ENCODE measurements at places on chromosomes 1 and 21.
A peak's percentile ranks its signal among the peaks of the same experiment; 100 is the strongest.

DNA sequence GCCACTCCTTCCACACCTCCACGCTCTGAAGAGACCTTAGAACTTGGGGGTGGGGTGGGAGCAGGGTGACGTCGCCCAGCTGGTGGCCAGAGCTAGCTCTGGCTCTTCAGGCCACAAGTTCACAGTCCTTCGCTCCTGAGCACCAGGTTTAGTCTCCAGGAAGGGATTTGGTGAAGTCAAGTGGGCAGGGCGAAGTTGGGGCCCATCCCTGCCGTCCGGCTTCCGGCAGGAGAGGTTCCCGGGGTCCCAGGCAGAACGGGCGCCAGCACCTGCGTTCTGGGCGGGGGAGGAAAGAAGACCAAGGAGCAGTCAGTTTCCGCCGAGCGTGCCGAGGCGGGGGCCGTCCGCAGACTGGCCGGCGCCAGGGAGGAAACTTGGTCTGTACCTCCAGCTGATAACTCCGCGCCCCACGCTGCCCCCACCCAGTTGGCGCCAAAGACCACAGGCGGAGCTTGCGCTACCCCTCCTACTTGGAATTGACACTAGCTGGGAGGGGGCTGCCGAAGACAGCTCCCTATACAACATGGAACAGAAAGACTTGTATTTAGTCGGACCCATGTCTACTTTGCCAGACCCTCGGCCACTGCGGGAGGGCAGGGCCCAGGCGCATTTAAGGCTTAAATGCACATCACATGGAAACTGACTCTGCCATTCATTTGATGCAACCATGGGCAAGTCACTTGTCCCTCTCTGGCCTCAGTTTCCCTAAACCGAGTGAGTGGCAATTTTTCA is 995 bp downstream of the ID3 start:
- peak; percentile 90 for DNase-seq

- no peak for DNase-seq
These were observed 843.8 kb downstream of the USP25 start for GRCh38 chr21:16573578-16573977.

DNA sequence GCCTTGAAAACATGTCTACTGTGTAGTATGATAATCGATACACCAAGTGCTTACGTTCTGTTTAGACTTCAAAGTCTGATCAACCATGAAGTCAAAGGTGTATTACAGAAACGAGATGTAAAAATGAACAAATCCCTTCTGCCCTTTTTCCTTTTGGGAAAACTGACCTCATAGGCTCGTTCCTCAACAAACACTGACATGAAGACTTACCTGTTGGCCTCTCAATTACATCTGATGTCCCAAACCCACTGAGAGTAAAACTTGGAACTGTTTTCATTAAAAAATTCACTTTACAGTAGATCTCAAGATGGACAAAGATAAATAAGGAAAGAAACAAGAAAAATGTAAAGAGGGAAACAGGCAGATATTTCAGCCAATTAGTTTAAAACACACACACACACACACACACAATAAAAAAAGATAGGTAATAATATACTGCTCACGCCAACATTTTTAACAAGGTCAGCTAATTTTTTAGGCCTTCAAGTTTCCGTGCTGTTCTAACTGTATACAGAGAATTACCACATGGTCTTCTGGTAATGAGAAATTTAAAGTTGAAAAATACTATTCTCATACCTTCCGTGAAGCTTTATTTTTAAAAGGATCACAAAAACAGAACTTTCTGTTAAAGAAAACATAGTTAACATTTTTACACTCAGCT is 2.1 kb downstream of the HMGN1 start:
- no peak for DNase-seq

GRCh38 chr1:200103966-200104583 is 76.6 kb downstream of the NR5A2 start:
- no peak for DNase-seq

DNA sequence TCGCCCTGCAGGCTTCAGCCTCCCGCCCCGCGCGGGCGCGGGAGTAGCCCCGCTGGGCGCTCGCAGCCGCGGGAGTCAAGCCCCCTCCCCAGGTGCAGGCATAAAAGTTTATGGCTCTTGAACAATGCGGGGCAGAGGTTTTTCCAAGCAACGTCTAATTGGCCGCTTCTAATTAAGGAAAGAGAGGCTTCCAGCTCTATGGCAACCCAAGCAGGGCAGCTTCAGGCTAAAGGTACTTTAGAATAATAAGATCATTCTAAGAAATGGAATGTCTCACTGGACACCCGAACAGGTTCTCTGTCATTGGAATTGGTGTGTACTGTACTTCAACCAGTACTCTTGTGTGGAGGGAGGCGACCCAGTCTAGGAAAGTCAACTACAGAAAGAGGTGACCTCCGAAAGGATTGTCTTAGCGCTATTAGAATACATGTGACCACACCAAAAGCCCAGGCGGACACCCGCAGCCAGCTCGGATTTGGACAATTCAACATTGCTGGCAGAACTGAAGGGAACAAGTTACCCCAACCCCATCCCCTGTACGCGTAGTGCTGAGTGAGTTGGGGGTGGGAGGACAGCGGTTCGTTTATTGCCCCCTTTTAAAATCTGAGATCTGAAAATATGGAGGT is 12.5 kb downstream of the NR5A2 start:
- DNase-seq, result no peak

GRCh38 chr1:229617351-229618100 is 8.4 kb downstream of the TAF5L start:
- DNase-seq, result no peak

GRCh38 chr1:213759359-213760181 is 228.2 kb upstream of the PROX1 start:
- no peak for DNase-seq

- no peak for DNase-seq
These were observed 33.6 kb downstream of the CC2D1B start for GRCh38 chr1:52332411-52332810.

GRCh38 chr21:45308194-45309068 is 20.7 kb upstream of the POFUT2 start:
- peak; percentile 92 for DNase-seq

- no peak for DNase-seq
These were observed 14.6 kb downstream of the RPS6KA1 start for GRCh38 chr1:26544126-26544525.

- peak; percentile 27 for DNase-seq
These were observed at the start of gene KIF21B for GRCh38 chr1:201023517-201023902. KIF21B (minus strand) TSS chr1:201023714; CDS start chr1:201023383, 331 bp downstream.

- no peak for DNase-seq
These were observed 8.1 kb downstream of the IL6R start for GRCh38 chr1:154413177-154413783.

DNA sequence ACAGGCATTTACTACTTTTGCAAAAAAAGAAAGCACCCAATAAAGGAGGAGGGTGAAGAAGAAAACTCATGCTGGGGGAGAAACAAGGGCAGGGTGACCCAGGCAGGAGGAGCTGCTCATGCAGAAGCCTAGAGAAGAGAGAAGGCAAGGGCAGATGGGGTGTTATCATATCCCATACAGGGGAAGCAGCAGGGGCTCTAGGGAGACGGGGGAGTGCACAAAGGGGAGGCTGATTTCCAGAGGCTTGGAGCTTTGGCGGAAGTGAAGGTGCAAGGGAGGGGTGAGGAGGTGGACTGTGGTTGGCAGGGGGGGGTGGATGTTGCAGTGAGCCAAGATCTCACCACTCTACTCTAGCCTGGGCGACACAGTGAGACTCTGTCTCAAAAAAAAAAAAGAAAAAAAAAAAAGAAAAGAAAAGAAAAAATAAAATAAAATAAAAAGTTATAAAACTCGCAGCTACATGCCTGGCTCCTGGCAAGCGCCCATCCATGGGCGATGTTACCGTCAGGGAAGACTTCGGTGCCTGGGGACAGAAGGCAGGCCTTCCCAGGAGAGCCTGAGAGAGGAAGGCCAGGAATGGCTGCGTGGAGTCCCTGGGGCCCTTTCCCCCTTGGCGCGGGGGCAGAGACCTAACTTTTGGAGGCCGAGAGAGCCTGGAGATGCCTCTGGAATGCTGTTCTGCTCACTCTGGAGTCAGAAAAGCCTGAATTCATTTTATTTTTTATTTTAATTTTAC is 3.3 kb upstream of the FCN3 start:
- DNase-seq, result no peak

- no peak for DNase-seq
These were observed 89.5 kb upstream of the HIVEP3 start for GRCh38 chr1:42008264-42008663.

GRCh38 chr1:231694075-231694431 is 67.5 kb downstream of the DISC1 start:
- DNase-seq, result no peak

DNA sequence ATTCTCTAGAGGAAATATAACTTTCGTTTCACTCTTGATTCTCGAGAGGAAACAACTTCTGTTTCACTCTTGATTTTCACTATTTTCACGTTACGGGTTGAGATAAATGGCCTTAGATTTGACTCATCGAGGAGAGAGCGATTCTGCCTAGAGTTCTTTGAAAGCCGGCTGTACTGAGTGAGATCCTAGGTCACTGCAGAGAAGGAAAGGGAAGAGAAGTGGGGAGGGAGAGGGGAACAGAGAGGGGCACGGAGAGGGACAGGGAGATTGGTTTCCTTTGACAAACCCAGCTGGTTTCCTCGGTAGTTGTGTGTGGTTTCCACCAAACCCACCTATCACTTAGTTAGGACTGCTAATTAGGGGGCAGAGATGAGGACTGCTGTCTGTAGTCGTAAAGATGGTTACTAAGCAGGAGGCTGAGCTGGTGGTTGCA is 21.6 kb upstream of the GPR137B start:
- no peak for DNase-seq

DNA sequence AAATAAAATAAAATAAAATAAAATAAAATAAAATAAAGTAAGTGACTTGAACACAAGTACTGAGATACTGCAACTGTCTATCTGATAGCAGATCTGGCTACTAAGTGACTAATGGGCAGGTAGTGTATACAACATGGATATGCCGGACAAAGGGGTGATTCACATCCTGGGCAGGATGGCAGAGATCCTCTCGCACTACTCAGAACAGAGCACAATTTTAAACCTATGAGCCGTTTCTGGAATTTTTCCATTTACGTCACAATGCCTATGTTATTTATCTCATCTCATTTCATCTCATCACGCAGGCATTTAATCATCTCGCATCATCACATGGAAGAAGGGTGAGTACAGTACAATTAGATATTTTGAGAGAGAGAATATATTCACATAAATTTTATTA is 233.3 kb upstream of the COA6 start:
- DNase-seq, result peak; percentile 49

- DNase-seq, result no peak
These were observed 26.3 kb upstream of the IVNS1ABP start for GRCh38 chr1:185343306-185343705.

GRCh38 chr1:39671793-39672550 is at the start of gene NT5C1A:
NT5C1A (minus strand) TSS chr1:39672107; CDS start chr1:39672038, 69 bp downstream.
- DNase-seq, result no peak

DNA sequence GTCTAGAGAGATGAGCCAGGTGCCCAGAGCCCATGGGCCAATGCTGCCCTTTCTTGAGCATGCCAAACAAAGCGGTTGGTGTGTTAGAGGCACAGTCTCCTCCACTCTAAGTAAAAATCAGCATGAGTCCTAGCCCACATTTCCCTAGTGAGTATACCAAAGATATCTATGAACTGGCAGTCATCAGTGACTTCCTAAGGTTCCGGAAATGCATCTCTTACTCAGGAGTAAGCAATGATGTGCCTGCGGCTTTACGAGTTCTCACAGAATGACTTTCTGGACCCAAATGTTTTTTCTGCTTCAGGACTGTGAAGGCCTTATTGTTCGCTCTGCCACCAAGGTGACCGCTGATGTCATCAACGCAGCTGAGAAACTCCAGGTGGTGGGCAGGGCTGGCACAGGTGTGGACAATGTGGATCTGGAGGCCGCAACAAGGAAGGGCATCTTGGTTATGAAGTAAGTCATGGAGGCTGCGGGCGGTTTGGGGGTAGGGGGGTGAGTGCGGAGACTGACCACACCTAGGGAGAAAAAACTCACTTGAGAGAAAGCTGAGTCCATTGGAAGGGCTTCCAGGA is 9.2 kb downstream of the PHGDH start:
- DNase-seq, result no peak

DNA sequence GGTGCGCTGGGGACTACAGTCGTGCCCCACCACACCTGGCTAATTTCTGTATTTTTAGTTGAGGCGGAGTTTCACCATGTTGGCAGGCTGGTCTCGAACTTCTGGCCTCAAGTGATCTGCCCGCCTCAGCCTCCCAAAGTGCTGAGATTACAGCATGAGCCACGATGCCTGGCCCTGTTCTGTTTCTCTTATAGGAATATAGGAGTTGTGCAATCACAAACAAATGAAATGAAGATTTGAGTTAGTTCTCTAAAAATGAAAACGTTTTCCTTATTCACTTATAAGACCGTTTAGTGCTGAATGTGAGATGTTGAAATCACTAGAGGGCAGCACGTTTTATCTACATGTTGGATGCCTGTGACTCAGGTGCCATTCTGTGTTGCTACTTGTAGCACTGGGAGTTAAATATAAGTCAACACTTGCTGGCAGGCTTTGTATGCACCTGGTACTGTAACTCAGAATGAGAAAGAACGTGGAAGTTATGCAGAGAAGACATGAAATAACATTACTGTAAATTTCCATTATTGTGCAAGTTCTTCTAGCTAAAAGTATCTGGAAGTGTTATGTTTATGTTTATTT is 45.8 kb downstream of the MIGA1 start:
- no peak for DNase-seq

DNA sequence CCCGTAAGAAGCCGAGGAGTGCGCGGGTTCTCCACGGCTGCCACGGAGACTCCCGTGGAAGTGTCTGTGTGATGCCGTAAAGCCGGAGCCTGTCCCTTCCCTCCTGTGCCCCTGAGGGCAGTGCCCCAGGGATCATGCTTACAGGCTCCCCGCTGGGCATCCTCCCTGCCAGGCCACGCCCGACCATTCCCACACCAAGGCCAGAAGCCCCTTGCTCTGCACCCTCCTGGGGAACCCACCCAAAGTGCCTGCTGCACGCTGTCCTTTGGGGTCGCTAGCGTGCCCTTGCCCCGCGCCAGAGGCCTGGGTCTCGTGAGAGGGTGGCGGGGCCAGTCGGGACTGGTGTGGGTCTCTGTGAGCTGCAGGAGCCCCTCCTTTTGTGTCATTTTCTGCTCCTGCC is 228.5 kb upstream of the C1orf174 start:
- no peak for DNase-seq

- DNase-seq, result no peak
These were observed 552.3 kb downstream of the NUF2 start for GRCh38 chr1:163874070-163874469.

GRCh38 chr1:194289569-194290266 is 1103.3 kb upstream of the B3GALT2 start:
- no peak for DNase-seq

- DNase-seq, result no peak
These were observed 13.1 kb upstream of the FCER1A start for GRCh38 chr1:159289060-159289459.

Measured in SJSA1 (cell line).